ENCODE measurements at places on chromosomes 13 and 19.

DNA sequence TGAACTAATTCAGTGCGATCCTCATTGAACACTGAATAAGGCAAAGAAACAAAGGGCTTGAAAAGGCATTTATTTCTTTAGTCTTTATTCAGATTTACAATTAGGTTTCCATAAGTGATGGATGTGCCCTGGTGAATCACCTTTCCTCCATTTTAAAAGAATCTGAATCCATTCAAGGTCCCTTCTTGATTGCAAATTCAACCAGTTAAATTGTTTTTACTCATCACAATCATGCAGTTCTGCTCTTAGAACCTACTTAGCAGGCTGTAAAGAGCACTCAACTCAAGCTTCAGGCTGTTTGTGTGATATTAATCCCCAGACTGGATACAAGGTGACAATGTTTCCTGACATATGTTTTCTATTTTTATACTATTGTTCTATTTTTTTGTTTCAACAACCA is 321.0 kb downstream of the TBC1D4 start:
- DNase-seq, result no peak

DNA sequence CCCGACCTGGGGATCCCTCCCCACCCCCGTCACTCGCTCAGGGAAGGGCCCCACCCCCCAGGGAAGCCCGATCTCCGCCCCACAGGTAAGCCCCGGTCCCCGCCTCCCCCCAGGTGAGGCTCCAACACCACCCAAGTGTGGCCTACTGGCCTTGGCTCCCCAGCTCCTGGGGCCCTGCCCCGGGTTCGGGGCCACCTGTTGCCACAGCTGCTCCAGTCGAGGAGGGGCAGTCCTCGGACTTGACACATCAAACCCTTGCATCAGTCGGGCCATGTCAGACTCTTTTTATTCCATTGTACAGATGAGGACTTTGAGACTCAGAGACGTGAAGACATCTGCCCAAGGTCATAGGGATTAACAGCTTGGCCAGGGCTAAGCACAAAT is 512 bp downstream of the CC2D1A start:
- no peak for DNase-seq

- no peak for DNase-seq
Measured at GRCh38 chr19:15194938-15195337, 5.9 kb downstream of the NOTCH3 start.

DNA sequence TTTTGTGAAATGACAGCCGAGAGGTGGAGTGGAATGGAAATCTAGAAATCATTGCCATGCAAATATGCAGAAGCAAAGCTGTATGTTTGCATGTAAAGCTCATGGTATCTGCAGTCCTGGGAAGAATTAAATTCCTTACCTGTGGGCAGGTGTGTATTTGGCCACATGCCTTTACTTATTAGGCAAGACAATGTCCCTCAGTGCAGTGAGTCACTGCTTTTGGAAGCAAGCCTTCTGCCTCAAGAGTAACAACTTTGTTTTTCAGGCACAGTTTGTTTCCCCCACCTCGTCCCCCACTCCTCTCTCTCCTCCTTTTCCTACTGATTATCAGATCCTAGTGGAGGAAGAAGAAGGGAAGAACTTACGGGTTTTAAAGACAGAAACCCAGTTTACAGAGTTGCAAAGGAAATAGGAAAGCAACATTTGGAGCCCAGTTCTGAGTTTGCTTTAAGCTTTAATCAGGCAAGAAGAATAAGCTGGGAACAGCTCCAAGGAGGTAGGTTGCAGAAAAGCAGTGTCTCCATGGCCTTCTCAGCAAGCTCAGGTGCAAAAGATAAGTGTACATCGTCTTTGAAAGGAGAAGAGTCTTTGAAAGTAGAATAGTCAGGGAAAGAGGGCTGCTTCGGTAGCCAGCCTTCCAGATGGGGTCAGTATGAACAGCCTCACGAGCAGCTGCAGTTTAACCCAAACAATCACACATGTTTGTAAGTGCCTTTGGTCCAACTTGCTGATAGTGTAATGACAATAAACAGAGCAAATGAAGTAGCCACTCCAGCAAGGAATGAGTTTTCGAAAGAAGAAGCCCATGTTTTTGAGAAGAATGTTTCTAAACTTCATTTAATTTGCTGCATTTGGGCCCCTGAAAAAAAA is 190.1 kb downstream of the KLF5 start:
- no peak for DNase-seq

- DNase-seq, result peak; percentile 99
Measured at GRCh38 chr19:12696366-12697335, at the start of gene FBXW9. TSS of gene FBXW9 (minus strand) at chr19:12696631. CDS start at chr19:12696581, 50 bp downstream.

GRCh38 chr19:31421082-31421481 is 71.8 kb upstream of the TSHZ3 start:
- no peak for DNase-seq

- no peak for DNase-seq
Measured at GRCh38 chr13:30307194-30307970, at the start of gene KATNAL1. TSS of gene KATNAL1 (minus strand) at chr13:30307551. CDS start at chr13:30283777, 23,774 bp downstream.

GRCh38 chr13:99522298-99522697 is 21.0 kb downstream of the TM9SF2 start:
- DNase-seq, result no peak

GRCh38 chr13:112142401-112142930 is 75.5 kb downstream of the SOX1 start:
- DNase-seq, result no peak

- DNase-seq, result no peak
Measured at GRCh38 chr19:18672606-18673337, 10.7 kb upstream of the CRTC1 start.

DNA sequence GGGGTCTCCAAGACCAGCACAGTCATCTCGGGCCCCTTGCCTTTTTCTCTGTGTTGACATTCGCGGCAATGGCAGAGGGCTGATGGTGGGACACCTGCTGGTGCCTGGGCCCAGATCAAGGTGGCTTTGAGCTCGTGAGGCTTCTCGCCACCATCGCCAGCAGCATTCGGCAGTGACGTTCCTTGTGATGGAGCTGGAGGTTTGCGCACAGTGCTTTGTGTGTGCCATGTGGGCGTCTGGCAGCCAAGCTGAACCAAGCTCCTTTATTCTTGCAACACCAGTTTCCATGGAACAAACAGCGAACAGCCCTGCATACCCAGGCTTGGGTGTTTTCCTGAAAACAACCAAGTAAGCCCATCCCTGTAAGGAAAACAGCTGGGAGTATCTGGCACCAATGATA is 9.1 kb upstream of the TMEM255B start:
- DNase-seq, result no peak

DNA sequence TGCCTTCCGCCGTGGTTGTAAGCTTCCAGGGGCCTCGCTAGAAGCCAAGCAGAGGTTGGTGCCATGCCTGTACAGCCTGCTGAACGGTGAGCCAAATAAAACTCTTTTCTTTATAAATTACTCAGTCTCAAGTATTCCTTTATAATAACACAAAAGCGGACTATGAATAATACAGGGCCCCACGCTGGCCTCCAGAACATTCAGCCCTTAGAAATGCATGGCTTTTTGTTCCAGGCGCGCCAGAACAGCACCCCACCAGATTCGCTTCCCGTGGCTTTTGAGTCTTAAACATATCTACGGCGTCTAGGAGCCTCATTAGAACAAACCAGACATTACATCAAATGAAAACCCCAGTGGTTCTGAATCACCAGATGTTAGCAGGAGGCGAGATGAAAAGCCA is 75.1 kb downstream of the SLC15A1 start:
- no peak for DNase-seq

DNA sequence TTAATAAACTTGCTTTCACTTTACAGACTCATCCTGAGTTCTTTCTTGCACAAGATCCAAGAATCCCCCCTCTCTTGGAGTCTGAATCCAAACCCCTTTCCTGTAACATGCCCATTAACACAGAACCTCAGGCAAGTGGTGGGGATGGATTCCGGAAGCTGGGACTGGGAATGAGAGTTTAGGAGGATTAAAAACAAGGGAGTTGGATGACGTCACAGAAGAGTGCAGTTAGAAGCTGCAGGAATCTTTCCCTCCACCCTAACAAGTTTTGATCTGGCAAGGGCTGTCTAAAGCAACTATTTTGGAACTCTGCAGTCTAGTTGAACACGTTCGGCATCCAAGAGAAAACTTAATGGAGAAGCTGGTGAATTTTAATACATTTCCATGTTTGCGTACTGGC is 48.2 kb upstream of the PEPD start:
- no peak for DNase-seq

- no peak for DNase-seq
Measured at GRCh38 chr19:3057275-3057714, 5.0 kb downstream of the TLE5 start.

DNA sequence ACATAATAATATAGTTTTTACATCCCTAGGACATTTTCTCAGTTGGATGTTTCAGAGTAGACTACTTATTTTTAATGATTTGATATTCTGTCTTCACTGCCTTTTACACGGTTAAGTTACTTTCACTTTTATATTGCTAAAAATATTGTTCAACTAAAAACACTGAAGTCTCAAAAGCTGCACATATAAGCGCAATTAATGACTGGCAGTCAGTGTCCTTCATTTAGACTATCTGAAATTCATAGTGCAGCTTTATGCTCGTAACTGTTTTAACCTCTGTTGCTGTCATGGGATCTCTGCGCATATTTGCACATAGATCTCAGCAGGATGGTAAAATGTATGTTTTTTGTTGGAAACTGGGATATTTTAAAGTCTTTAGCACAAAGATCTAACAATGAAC is 864.3 kb downstream of the SLITRK6 start:
- no peak for DNase-seq

DNA sequence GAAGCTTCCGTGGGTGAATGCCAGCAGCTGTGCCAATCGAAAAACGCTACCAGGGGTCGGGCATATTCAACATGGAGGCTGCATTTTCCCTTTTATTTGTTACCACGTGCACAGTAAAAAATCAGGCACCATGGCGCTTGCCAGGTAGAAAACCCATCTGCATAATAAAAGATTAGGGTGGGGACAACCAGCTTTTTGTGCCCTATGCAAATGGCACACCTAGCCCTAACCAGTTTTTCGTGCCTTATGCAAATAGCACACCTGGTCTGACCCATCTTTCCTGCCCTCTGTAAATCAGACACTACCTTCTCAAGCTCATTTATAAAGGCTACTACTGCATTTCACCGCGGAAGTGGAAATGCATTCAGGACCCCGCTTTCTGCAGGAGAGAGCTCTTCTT is 62.1 kb upstream of the FREM2 start:
- no peak for DNase-seq

- DNase-seq, result no peak
Measured at GRCh38 chr13:39688699-39689405, 33.4 kb downstream of the COG6 start.

GRCh38 chr19:33432015-33432414 is 58.5 kb downstream of the CEBPG start:
- no peak for DNase-seq

GRCh38 chr13:50152655-50153309 is 137.5 kb downstream of the KCNRG start:
- DNase-seq, result no peak

DNA sequence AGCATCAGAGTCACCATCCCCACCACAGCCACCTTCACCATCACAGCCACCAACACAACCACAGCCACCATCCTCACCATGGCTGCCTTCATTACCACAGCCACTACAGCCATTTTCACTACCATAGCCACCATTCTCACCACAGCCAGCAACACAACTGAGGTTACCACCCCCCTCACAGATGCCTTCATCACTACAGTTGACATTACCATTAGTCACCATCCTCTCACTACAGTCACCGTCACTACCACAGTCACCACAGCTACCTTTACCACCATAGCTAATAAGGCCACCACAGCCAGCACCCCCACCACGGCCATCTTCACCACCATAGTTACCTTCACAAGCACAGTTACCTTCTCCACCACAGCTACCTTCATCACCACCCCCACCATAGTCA is 269.6 kb downstream of the DNAJC15 start:
- no peak for DNase-seq

DNA sequence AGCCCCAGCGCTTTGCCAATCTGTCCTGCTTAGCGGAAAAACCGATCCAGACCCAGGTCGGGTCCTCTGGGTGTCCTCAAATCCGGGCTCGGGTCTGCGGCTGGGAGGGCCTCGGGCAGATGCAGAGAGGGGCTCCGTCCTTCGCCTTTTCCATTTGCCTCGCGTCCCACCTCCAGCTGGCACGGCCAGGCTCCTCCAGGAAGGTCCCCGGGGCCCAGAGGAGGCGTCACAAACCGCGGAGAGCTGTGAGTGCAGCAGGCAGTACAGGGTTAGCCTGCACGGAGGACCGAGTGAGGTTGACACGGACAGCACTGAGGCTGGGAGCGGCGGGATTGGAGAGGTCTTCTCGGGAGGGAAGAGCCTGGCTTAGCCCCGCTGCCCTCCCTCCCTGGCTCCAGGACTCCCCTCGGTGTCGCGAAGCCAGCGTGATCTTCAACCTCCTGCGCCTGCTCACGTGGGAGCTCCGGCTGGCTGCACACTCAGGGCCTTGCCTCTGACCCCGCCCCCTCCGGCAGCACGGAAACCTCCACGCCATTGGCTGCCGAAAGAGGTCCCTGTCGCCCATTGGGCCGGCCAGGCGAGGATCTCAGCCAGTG is 2.8 kb upstream of the IFNL2 start:
- no peak for DNase-seq

DNA sequence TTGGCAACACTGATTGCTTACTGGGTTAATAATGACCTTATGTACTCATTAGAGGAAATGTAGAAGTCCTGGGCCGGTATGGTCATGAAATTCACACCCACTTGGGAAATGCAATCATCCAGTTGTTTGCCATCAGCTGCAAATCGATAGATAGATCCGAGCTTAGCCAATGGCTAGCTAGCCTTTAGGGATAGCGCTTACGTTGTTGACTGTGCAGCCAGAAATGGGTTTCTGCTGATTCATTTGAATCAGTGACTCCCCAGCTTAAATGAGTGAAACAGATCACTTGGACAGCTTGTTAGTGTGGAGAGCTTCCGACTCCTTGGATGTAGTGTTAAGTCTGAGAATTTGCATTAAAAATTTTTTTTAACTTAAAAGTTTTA is 11.8 kb downstream of the IL17D start:
- DNase-seq, result no peak

GRCh38 chr19:51830274-51830673 is 35.3 kb downstream of the FPR3 start:
- DNase-seq, result no peak

DNA sequence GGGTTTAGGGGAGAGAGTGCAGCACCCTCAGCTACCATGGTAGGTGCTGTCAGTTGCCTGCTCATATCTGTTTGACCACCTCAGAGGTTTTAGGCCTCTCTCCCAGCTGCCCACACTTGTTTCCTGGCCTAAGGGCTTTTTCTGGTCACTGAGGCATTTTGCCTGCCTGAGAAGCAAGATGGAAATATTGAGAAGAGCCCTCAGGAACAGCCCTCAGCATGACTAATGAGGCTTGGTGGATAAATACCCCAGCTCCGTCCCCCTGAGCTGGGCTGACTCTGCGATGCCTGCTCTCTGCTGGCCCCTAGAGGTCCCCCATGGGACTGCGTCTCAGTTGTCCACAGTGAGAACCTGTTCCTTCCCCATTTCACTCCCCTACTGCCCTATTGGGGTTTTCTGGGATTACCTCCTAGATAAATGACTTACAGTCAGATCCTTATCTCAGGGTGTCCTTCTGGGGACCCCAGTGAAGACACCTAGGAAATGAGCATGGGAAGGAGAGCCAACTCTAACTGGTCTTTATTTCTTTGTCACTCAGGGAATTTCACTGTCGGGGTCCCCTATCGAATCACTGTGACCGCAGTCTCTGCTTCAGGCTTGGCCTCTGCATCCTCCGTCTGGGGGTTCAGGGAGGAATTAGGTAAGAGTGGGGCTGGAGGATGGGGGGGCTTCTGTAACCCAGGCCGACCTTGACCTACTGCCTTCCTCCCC is 13.3 kb downstream of the PALM3 start:
- DNase-seq, result peak; percentile 87

Data from activated T-cell treated with anti-CD3 and anti-CD28 coated beads, Interleukin-2, amount 50 U/mL, for 24 hours (primary cell).